ENCODE measurements at places on chromosomes 2 and 18.

- DNase-seq = no peak
These were observed 21.6 kb downstream of the SLC38A11 start for GRCh38 chr2:164933671-164934189.

GRCh38 chr2:8714971-8715370 is 33.1 kb downstream of the ID2 start:
- no peak for DNase-seq

DNA sequence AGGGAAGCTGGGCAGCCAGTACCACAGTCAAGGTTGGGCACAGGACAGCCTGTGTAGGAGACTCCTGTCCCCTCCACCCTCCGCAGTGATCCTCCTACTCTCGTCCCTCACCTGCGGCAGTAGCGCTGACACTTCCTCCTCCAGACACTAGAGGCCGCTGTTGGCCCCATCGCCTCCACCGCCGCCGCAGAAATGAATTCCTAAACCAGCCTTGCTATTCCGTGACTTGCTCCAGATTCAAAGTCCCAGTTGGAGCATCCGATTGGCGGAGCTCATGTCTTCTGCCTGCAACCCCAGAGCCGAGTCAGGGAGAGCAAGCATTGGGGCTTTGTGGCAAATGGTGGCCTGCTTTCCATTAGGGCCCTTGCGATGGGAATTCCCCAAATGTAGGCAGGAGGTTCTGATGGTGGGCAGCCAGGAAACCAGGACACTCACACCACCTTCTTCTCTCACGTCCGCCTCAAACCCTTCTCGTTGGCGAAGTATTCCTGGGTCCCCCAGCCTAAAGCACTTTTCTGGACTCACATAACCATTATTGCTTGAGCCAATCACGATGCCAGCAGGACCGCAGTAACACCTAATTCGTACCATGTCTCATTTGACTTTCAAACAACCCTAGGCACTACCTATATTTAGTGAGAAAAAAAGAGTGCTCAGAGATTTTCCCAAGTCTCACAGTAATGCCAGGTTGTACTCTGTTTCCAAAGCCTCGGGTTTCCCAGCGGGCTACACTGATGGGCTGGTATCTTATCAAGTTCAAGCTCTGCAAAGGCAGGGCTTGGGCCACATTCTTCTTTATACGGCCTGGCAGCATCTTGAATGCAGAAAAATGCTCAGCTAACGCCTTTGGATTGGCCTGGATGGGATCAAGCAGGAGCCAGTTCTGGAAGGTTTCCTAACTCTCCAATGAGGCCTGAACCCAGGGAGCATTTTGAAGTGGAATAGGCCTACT is 1.2 kb upstream of the DNAJB2 start:
- peak; percentile 60 for DNase-seq

GRCh38 chr2:232893834-232894233 is 23.8 kb downstream of the SNORC start:
- no peak for DNase-seq

GRCh38 chr2:118044854-118045253 is 31.0 kb upstream of the CCDC93 start:
- DNase-seq = no peak

- no peak for DNase-seq
These were observed 274.0 kb upstream of the FAM98A start for GRCh38 chr2:33873076-33873605.

DNA sequence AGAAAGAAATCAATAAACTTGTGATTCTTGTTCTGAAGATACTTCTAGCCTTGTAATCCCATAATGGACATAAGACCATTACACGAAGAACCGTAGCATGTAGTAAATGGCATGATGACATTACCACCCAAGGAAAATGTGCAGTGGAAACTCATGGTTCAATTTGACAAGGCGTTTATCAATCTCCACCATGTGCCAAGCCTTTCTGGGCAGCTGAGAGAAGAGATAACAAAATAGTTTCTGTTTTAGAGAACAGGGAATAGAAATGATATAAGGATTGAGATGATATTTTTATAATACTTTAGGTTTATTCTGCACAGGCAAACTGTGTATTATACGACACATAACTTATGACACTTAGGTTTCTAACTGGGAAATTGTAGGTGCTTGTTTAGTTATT is 19.2 kb downstream of the ABI2 start:
- DNase-seq = no peak

DNA sequence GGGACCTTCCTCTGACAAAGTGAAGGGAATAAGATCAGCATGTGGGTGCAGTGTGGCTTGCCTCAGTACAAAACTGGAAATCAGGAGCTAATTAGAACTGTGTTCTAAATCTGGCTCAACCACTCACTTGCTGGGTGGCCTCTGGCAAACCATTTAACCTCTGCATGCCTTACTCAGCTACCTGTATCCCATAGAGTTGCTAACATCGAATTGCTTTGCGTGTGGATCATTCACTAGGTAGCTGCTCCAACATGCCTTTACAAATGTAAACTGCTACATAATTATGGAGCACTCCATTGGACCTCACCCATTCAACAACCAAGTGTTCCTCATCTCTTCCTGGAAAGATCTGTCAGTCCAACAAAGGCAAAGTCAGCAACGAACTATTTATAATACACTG is 19.0 kb downstream of the PLEKHM3 start:
- DNase-seq = no peak

- DNase-seq = no peak
These were observed 17.8 kb upstream of the PMAIP1 start for GRCh38 chr18:59881728-59882656.

DNA sequence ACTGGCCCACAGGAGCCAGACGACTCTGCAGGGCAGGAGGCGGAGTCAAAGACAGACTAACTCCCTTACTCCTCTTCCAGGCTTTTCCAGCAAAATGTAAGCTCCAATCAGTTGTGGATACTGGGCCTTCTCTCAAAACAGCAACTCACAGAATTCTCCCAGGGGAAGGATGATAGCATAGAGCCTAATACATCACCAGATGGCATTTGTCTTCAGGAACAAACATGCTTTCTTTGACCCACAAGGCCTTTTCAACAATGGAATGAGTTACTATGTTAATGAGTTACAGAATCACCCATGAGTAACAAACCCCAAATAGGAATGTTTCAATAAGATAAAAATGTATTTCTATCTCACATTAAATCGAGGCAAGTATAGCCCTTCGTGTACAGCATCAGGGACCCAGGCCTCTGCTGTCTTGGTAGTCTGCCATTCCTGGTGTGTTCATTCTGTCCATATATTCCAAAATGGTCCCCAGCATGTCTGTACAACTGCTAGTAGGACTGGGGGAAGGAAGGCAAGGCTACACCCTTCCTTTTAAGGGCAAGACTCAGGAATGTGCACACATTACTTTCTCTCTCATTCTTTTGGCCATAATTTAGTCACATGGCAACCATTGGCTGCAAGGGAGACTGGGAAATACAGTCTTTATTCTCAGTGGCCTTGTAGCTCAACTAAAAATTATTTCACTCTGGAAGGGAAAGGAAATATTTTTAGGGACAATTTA is 76.4 kb downstream of the BOD1L2 start:
- no peak for DNase-seq

DNA sequence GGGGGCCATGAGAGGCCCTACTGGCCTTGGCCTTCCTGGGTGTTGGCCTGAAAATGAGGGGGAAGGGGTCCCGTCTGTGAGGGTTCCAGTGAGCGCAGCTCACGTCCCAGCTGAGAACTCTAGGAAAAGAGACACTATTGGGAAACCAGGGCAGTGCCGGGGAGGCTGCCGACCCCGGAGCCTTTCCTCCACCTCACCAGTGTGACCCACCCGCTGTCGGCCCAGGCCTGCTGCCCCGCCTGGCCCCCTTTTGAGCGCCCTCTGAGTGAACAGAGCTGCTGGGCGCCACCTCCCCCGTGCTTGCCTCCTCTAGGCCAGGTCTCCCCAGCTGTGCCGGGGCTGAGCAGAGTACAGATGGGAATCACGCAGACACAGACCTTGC is 17.5 kb upstream of the ARHGEF4 start:
- DNase-seq = no peak

DNA sequence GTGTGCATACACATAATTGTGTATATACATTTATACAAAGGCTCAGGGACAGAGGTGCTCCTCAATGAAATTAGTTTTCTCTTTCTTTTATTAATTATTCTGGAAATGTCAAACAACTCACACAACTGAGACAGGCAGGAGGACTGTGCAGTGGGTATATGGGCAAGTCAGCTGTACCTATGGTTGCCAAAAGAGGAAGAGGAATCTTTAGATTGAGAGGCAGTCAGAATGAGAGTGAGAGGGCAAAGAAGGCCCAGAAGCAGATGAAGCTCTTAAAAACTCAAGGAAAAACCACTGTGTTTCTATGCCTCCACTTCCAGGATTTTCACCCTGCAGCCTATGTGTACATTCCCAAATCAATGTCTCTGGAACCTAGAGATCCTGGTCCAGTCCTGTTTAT is 79.1 kb downstream of the CACNB4 start:
- DNase-seq = no peak

Measured in stimulated activated CD8-positive, alpha-beta memory T cell treated with anti-CD3 and anti-CD28 coated beads, Interleukin-7, amount 100 ng/mL, for 1 hour (primary cell).